Stimulated activated CD8-positive, alpha-beta memory T cell treated with anti-CD3 and anti-CD28 coated beads, Interleukin-4, amount 100 ng/mL, for 1 hour (primary cell): ENCODE measurements at places on chromosomes 11 and 22.

- DNase-seq, result no peak
These were observed 49.7 kb downstream of the PLEKHA7 start for GRCh38 chr11:16964501-16964900.

DNA sequence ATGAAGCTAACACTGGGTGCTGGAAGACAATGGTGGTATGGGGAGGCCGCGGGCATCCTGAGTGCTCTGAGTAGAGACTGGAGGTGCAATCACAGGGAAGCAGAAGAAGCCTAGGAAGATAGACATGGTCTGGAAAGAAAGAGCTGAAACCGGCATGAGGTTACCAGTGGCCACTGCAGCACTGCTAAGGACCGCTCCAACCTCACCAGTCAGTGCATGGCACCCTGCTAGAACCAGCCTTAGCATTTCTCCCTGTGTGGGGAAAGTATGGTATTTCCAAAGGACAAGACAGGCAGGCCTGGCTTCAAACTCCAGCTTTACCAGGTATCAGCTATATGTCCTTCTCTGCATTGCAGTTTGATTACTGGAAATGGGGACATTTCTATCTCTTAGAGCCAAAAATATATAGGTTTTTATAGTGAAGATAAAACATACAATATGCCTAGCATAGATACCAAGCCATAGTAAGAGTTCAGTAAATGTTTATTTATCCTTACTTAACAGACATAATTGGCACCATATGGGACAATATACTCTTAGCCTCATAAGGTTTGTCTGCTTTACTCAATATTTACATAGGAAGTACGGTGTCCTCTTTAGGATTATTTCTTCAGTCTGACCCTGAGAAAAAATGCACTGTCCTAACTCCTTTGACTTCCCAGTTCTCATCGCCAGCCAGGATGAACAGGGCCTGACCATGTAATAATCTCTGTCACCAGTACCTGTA is 231.1 kb downstream of the TENM4 start:
- DNase-seq, result no peak

- no peak for DNase-seq
These were observed 8.3 kb upstream of the MIEF1 start for GRCh38 chr22:39493759-39494158.

- no peak for DNase-seq
These were observed 18.1 kb downstream of the TRMU start for GRCh38 chr22:46353483-46354105.

DNA sequence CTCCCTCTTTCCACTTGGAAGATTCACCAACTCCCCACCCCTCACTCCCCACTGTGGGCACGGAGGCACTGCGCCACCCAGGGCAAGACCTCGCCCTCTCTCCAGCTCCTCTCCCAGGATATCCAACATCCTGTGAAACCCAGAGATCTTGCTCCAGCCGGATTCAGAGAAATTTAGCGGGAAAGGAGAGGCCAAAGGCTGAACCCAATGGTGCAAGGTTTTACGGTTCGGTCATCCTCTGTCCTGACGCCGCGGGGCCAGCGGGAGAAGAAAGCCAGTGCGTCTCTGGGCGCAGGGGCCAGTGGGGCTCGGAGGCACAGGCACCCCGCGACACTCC is 397 bp upstream of the CD44 start:
- DNase-seq, result no peak

DNA sequence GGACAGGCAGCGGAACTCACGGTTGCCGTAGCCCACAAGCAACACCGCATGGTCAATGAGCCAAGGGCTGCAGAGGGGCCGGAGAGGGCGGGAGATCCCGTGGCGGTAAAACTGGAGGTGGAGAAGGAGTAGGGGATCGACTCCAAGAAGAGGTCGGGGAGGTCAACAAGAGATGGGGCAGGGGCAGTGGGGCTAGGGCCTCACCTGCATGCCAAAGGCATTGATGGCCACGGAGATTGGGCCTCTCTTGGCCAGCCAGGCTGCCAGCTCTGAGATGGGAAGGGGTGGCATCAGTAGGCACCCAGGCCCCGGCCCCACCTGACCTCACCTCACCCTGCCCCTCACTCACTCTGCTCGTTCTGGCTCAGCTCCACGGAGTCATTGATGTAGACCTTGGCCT is 3.9 kb downstream of the CTSF start:
- no peak for DNase-seq

DNA sequence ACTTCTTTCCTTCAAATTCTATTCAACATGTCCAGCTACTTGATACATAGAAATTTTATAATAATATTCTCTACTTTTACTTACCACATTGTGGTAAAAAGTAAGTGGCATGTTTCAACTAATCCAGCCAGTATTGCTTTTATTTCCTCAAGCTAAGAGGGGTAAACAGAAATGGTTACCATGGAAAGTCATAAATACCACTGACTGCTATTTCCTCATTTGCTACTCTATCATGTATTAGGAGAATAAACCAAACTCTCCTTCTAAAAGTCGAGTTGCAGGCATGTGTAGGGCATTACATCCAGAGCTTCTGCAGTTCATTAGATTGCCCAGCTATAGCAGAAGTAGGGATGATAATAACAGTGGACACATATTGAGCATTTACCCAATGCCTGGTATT is 208.4 kb downstream of the MAML2 start:
- no peak for DNase-seq

DNA sequence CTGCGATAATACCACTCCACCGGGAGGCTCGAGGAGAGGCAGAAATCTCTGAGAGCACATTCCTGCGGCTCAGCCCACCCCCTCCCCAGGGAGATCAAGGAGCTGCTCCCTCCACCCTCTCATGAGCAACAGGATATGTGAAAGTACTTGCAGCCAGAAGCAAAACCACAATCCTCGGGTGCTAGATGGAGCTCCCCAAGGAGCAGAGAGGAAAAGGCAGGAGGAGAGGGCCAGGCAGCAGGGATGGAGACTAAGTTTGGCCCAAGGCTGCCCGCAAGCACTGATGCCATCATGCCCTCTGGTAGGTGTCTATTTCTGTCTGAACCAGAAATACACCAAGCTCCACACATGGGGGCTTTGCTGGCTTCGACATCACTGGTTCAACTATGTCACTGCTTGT is 22.3 kb downstream of the VPS37C start:
- DNase-seq, result no peak

DNA sequence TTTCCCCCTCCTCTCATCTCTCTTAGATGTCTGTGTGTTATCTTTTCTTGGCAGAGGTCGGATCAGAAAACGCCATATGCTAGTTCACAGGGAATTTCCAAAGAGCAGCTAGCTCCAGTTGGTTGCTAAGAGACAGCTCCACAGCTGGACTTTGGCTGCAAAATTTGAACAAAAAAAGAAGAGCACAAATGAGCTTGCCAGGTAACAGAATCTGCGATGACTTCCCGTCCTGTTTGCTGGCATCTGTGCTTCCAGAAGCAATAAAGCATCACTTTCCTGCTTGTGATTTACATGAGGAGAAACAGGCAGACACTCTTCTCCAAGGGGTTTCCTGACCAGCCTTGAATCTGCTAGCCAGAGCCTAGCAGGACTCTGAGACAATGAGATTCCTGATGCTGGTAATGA is 596.0 kb upstream of the B3GAT1 start:
- DNase-seq, result no peak

GRCh38 chr22:25086902-25087282 is 112.8 kb upstream of the CRYBB3 start:
- no peak for DNase-seq

- DNase-seq, result no peak
These were observed 33.1 kb downstream of the PHLDB1 start for GRCh38 chr11:118640332-118641154.

DNA sequence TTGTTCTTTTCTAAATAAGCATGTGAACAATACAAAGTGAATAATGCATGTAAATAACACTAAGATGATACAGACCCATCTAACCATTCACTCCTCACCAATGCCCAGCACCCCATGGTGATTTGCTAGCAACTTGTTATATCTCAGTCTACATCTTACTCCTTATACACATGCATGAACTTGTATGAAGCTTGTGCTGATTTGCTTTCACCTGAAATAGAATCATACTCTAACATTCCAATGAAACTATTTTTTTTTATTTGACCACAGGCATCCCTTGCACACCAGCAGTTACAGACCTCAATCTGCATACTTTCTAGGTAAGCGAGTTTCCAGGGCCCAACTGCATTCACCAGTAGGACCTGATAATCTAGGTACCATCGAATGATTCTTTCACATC is 873.6 kb downstream of the OPCML start:
- DNase-seq, result no peak

DNA sequence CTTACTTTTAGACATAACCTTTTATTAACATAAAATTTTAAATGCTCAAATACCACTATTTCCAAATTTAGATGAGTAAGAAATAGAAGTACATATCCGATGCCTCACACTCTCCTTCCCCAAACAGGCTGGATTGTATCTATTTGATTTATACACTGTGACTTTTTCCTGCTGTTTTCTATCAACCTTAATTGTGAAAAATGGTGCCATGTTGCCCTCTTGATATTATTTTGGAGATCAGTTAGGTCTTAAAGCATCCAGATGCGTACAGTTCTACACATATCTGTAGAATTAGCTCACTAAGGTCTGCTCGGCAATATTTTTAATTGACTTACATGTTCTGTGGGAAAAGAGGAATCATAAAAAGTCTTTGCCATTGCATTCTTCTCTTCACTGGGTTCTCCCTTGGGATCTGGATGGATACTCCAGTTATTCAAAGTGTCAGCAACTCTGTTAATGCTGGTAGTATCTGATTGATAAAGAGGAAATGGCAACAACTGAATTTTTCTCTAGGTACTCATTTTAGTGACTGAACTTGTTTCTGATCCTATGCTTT is 27.2 kb downstream of the EIF3M start:
- no peak for DNase-seq

DNA sequence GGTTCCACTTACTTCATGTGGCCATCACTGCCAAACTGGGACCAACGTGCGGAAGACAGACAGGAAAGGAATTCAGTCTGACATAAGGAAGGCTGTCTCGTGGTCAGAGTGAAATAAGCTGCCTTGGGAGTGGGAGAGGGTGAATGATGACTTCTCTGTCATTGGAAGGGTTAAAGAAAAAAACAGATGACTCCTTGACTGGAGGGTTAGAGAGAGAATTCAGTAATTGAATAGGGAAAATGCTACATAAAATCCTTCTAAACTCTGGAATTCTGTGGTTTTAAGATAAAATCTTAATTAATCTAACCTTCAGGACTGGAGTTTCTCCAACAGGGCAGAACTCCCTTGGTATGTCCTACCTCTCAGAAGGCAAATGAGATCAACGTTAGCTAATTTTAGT is 33.8 kb downstream of the RAB30 start:
- DNase-seq, result no peak

DNA sequence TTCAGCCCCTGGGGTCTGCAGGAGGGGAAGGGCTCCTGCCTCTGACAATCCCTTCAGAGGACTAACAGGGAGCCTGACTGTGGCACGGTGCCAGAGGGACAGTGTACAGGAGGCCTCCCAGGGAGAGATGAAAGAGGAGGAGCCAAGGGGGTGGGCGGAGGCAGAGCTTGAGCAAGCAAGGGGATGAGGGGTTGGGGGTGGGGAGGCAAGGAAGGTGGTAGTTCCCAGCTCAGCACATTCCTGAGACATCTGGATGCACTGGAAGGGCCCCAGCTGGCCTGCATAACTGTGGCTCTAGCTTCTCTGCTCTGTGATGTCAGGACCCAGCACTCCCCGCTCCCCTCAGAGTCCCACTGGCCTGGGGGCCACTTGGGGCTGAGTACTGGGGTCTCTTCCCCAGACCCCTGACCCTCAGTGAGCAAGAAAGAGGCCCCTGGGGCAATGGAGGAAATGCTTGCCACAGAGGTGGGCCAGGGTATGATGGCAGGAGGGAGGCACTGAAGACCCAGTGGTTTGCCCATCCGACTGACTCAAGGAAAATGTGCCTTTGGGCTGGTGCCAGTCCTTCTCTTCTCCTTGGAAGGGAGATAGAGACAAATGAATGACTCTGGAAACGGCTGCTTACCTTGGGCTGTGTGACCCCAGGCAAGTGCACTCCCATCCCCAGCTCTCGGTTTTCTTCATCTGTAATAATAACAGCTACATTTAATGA is 13.3 kb downstream of the CREB3L1 start:
- DNase-seq, result no peak

- no peak for DNase-seq
These were observed 13.6 kb upstream of the CDC42EP1 start for GRCh38 chr22:37546437-37547250.

DNA sequence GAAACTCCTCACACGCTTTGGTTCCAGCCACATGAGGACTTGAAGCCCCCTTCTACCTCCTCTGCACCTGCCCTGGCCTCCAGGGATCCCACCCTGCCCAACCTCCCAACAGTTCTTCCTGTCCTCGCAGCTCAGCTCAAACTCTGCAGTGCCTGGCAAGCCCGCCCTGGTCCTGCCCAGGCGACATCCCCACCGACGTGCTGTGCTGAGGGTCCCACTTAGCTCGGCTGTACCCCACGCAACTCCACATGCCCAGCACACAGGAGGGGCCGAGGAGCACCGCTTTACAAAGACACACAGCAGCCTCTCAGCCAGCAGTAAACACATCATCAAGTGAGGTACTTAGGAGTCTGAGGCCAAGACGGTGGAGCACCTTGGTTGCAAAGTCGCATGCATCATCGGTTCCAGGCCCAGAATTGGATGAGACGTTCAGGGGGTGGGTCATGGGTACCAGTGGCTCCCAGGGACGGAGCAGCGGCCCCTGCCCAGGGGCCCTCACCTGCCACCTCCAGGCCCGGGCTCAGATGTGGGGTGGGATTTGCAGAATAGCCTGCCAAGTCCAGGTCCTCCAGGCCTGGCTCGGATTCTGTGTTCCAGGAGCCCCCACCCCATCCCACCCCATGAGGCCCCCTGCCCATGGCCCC is 72.6 kb downstream of the CELSR1 start:
- no peak for DNase-seq

DNA sequence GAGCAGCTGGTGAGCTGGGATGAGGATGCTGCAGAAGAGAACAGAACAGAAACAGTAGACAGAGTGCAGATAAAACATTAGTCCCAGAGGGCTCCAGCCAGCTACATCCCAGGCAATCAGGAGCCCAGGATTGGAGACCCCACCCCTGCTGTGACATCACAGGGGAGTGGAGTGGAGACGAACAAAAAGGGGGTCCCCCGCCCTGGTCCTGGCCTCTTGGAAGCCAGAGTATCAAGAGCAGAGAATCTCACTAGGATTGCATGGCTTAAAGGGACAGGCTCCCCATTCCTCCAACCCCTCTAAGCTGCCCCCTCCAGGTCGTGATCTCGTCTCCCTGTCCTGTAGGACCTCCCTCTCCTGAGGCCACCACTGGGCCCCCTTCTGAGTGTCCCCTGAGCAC is at the start of gene P2RX3:
P2RX3 (plus strand) TSS at position 211 of the 400 bp plus-strand sequence. CDS start 199 bp downstream, outside the sequence.
- DNase-seq, result no peak

GRCh38 chr11:1281974-1282365 is 27.5 kb downstream of the TOLLIP start:
- DNase-seq, result no peak
